ENCODE measurements at places on chromosomes 2 and 18.

DNA sequence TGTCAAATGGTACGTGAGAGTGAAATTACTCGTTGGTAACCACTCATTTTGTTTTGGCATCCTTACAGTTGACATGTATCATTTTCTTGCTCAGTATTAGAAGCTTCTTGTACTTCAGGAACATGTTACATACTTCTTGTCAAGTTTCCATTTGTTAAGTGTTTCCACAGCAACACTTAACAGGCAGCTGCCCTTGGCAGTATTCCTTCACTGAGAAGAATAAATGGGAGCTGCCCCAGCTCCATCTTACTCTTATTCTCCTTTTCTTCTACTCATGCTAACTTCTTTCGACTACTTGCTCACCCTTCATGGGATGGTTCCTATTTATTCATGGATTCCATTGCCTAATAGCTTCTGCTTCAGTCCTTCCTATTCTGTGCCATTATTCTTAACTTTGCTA lies 60.1 kb upstream of the TUBA3E start:
- DNase-seq: no peak

DNA sequence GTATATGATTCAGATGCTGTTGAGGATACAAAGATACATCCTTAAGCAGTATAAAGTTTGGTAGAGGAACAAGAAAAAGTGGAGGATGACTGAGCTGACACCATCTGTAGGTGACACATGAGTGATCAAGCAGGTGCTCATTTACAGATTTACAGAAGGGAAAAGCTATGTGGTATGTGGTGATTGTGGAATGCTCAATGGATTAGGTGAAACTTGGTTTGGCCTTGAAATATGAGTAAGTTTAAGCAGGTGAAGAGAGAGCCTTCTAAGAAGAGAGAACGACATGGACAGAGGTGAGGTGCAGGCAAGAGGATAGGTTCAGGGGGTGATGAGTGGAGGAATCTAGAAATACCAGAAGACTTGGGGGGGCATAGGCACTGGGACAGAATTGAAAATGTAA lies 5.9 kb downstream of the ASXL3 start:
- no peak for DNase-seq

GRCh38 chr18:61988100-61988499 lies 95.3 kb upstream of the RNF152 start:
- no peak for DNase-seq

DNA sequence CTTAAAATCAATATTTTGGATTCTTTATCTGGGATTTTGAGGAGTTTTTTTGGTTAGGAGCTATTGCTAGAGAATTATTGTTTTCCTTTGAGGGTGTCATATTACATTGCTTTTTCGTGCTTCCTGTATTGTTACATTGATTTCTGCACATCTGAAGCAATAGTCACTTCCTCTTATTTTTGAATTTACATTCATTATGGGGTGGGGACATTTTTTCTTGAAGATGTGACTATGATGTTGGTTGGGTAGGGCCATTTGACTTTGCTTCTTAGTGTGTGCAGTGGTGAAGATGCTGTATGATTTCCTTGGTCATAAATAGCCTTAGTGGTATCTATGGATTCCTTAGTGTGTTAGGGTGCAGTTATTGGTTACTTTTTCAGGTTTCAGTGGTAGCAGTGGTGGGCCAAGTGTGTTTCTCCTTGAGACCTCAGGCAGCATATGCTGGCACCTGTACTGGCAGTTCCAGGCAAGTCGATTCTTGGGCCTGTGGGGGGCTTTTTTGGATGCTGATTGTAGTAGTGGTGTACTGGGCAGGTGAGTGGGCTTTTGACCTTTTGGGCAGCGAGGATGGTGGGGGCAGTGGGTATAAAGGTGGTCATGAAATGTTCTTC lies 61.8 kb downstream of the ARHGAP25 start:
- DNase-seq: no peak

DNA sequence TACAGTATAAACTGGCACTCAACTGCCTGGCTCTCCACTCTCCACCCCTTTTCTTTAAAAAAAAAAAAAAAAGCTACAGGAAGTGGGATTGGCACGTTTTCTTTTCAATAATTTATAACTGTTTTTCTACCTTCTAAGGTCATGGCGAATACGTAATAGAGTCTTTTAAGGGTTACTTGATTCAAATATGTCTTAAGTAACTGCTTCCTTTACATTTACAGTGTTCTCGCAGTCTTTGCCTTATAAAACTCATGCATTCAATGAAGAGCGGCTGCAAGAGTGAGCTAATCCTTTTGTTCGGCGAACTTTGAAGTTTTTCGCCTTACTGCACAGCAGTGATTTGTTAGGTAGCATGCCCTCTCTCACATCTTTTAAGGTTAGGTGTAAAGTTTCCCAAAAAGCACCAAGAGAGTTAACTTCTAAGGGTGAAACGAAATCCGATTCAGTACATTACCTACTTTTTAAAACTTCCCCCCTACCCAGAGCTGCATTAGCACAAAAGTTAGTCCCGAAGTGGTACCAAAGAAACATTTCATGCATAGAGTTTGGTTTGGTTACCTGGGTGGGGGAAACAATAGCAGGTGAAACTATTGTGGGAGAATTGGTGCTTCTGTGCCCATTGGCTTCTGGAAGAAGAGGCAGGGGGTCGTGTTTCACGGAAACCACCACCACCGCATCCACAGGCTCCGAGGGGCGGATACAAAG lies 2.0 kb downstream of the KCTD1 start:
- no peak for DNase-seq

Data from stromal cell of bone marrow (primary cell).